ENCODE measurements at places on chromosomes 4 and X. TPM values are rescaled to one million over a fixed set of nuclear protein-coding genes. Genes with fewer than 3 reads are reported as not detected.

FANCB gene
- polyA plus RNA-seq, result 5.1 TPM

TLR1 gene
- 3.9 TPM for polyA plus RNA-seq

- DNase-seq, result no peak
These were observed 492.3 kb downstream of the MAGEE1 start for GRCh38 chrX:76919761-76920160.

DNA sequence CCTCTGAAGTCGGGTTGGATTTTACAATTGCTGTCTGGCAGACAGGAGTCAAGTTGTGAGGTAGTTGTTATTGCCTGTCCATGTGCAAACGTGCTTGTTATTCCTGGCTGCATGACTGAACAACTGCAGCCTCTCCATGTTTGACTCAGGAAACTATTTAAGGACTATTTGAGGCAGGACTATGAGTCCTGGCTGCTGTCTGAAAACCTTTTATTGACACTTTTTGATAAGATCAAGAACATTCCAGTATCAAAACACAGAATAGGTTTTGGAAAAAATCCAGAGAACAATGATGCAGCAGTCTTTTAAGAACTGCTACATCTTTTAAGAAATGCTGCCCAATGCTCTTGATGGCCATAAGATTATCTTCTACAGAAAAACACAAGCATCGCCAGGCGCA is 10.0 kb upstream of the SPRY1 start:
- no peak for DNase-seq
